Stimulated activated CD4-positive, alpha-beta T cell treated with anti-CD3 and anti-CD28 coated beads, Interleukin-4, amount 100 ng/mL, for 48 hours (primary cell): ENCODE measurements at places on chromosomes 1 and 21.
A peak's percentile ranks its signal among the peaks of the same experiment; 100 is the strongest.

GRCh38 chr1:94335950-94336349 lies 82.2 kb upstream of the ABCD3 start:
- DNase-seq: no peak

- DNase-seq: no peak
Measured at GRCh38 chr1:27381969-27382762, 967 bp downstream of the CD164L2 start.

- DNase-seq: no peak
Measured at GRCh38 chr1:169163059-169163458, 56.6 kb downstream of the ATP1B1 start.

GRCh38 chr21:39553331-39553730 lies 59.4 kb upstream of the B3GALT5 start:
- no peak for DNase-seq

DNA sequence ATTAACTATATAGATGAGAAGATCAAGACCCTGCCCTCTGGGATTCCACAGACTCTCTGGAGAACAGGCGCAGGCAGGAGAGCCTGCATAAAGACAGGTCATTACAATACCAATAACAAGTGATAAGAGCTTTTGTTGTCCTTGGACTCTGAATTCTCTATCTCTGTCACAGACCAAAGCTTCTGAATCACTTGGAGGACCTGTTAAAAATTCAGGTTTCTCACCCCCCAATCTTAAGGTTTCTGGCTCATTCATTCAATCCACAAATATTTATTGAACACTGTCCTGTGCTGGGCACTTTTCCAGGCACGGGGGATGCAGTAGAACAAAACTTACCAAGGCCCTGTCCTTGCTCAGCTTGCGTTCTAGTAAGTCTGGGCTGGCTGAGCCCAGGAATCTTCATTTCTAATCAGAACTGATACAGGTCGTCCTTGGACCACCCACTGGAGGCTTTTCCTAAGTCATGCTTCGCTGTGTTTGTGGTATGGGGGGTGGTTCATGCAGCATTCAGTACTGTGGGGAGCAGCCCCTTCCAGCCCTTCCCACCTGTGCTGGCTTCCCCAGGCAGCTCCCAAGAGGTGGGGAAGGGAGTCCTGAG lies 1.4 kb downstream of the EFNA4 start:
- no peak for DNase-seq

- DNase-seq: no peak
Measured at GRCh38 chr1:239858529-239858928, 233.2 kb upstream of the FMN2 start.

- DNase-seq: no peak
Measured at GRCh38 chr1:97094247-97094972, 372.8 kb downstream of the PTBP2 start.

DNA sequence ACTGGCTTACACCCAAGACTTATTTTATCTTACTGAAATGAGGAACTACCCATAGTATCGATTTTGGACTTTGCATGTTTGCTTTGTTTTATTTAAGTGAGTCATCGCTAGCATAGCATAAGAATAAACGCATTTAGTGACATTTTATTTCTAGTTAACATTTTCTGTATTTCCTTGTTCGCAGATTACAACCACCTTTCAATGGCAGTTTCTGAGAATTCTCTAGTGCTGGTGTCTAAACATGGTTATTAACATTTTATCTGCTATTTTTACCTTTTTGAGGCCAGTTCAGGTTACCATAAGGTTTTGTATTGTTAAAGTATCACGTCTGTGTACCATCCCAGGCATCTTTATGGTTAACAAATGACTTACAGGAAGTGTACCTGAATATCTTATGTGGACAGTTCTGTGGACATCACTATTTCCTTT lies 24.5 kb downstream of the EEIG2 start:
- DNase-seq: no peak

DNA sequence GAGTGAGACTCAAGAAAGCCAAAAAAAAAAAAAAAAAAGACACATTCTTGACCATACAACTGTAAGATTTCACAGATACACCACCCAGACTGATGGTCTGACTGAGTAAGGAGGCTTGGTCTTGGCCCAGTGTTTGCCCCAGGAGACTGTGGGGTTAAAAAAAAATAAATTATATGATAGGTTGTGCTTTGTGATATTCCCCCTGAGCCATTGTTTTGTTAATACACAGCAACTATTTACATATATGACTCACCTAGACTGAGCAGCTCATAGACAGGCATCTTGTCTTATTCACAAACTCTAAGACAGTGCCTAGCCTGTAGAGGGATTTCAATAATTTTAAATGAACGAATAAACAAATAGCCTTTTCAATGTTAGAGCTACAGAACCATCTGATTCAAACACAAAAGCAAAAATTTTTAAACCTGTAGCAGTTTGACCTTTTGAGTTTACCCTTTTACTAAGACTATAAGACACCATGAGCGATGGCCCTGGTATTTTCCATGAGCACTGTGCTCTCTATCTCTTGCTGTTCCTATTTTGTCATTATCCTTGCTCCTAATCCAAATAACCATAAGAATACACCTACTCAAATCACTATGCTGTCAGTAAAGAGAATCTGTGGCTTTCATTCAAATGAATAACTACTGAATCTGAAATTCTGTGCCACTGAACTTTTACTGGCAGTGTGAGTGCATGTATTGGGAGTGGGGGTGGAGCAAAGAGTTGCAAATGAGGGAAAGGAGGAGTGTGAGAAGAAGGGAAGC lies 199.4 kb upstream of the PTBP2 start:
- DNase-seq: no peak

GRCh38 chr1:26418865-26419349 lies 8.3 kb downstream of the LIN28A start:
- no peak for DNase-seq

GRCh38 chr21:10272216-10272615 lies 249.2 kb upstream of the TPTE start:
- DNase-seq: no peak

DNA sequence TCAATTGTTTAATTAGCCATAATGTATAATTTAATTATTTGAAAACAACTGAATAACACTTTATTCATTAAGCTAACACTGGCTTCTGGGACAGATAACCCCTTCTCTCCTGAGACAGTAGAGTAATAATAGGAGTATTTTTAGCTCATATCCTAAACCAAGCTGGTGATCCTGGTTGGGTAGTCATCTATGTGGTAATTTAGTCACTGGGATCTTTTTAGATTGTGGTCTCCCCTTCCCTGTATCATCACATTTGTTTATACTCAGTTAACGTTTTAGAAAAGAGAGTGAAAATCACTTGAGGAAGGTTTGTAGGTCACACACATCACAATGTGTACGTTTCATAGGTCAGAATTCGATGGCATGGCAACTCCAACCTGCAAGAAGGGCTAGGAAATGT lies 1356.6 kb upstream of the ADGRL2 start:
- DNase-seq: no peak

GRCh38 chr1:185439727-185440415 lies 122.8 kb upstream of the IVNS1ABP start:
- DNase-seq: no peak

DNA sequence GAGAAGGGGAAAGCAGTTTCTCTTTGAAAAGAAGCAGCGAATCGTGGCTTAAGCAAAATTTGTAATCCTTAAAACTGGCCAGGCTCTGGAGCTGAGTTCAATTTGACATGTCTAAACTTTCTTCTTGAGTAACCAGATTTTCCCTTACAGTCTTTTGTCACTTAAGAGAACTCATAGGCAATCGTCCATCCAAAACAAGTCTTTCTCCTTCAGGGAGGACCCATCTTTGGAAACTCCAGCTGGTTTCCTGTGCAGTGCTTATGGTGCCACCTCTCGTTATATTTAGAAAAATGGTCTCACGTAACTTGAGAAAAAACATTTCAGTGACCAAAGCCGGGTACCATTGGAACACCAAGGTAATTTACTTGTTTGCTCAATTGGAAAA lies 1.8 kb upstream of the PTTG1IP start:
- DNase-seq: no peak

GRCh38 chr1:65435987-65436386 lies 15.5 kb downstream of the LEPR start:
- no peak for DNase-seq

GRCh38 chr1:193456811-193457280 lies 270.4 kb upstream of the B3GALT2 start:
- DNase-seq: no peak

DNA sequence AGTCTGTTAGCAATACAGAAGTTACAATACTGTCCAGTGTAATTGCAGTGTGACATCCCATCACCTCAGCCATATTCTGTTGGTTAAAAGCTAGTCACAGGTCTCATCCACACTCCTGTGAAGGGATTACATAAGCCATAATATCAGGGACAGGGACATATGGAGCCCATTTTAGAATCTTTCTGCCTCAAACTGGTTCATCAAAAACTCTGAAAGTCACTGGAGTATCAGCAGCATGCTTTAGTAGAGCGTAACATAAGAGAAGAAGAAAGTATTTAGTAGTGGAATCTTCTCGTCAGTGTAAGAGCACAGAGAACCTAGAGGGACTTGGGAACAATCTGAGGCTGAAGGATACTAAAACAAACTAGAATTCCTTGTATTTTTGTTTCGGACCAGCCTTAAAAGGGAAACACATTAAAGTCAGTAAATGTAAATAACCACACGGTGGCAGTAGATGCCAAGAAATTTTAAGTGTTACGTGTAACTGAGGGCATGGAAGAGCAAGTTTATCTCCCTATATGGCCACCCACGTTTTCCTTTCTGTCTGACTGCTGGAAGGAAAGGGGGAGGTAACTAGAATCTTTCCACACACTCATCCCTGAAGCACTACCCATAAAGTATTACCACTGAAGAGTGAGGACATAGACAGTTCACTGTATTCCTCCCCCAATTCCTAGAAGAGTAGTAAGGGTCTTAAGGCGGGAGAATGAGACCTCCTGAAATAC lies 41.6 kb upstream of the AGL start:
- DNase-seq: no peak

DNA sequence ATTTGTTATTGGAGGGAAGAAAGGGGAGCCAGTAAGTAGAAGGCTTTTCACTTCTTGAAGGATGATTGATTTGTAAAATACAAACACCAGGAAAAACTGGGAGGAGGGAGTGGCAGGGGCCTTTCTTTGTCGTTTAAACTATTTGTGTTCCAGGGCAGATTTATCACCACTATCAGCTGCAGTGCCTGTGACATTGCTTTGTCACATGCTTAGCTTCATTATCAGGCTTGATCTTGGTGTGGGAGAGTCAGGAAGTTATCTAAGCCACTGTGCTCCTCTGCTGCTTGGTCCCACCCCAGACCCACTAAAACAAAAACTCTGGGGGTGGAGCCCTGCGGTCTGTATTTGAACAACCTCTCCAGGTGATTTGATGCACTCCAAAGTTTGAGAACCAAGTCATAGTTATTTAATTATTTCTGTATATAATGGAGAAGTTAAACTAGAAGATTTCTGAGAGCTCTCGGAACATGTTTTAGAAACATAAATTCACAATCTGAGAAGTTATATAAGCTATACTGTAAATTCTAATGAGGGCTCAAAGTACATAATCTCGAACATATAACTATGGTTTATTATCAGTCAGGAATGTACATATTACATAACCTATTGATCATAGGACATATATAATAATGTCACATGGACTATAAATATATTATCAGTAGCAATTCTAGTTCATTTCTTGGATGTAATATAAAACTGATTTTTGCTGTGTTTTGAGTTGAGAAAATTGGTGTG lies 87.9 kb downstream of the CDC14A start:
- peak; percentile 67 for DNase-seq

GRCh38 chr21:18705971-18706370 lies 302.4 kb upstream of the TMPRSS15 start:
- DNase-seq: no peak

DNA sequence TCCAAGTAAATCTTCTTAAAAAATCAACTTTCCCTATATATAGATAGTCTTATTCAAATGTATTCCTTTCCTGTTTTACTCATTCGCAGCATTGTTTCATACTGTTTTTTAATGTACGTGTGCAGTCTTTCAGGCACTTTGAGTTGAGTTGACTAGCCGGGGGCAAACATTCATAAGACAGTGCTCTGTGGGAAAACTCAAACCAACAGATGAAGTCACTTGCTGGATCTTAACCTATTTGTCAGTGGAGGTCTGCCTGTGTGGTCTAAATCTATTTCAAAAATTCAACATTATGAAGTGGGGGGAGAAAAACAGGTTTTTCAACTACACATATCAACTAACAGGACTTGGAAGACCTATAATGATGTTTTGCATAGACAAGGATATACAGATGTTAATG lies 6.2 kb downstream of the HSD11B1 start:
- no peak for DNase-seq

DNA sequence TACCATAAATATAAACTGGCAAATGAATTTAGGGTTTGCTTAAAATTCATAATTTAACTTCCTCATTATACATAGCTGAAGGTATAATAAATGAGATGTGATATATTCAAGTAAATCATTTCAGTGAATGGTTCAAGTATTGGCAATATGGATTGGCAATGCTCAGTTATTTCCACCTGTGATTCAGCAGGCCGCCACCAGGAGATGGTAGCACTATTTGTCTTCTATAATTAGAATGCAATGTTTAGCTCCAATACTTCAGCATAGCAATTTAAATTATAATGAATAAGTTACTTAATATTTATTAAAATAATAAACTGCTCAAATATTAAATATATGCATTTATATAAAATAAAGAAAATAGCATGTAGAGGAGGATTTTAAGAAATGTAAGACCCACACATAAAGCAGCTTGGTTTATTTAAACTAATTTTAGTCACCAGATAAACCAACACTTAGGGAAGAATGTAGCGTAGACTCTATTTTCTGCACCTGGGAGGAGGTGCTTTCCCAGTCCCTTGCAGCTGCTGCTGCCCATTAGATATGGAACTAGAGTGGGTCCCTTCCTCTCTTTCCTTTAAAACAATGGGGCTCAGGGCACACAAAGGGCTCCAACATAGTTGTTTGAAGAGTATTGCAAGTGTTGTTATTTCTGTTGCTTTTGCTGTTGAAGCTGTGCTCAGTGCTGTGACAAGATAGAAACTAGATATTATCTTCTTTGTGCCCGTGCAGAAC lies 62.1 kb downstream of the PLPPR4 start:
- DNase-seq: no peak

DNA sequence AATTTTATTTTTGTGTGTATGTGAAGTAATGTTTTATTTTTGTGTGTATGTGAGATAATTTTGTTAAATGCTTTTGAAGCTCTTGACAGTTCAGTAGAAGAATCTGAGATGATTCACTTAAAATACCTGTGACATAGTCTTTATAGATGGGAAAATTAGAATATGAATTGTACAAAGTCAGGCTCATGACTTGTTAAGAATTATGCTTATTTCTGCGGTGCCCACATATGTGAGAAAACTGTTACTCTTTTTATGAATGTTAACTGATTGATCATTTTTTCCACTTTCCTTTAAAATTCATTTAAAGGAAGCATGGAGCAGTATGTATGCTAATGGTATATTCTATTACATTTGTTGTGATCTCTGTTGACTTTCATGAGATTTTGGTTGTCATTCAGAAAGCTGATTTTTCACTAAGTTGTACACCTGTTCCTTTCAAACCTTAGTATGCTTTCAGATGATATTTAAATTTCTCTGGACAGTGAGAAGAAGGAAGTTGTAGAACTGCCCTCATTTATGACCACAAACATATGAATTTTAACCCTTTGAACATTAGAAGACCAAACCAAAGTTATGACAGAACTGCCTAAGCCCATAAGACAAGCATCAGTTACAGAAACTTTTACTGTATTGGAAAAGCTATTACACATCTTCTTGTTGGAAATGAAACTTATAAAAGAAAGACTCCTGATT lies 110.1 kb downstream of the POU2F1 start:
- no peak for DNase-seq
